Transverse colon (tissue), 4 donors: ENCODE measurements at places on chromosomes 7 and 10. TPM values are rescaled to one million over a fixed set of nuclear protein-coding genes. Genes with fewer than 3 reads are reported as not detected.

DNA sequence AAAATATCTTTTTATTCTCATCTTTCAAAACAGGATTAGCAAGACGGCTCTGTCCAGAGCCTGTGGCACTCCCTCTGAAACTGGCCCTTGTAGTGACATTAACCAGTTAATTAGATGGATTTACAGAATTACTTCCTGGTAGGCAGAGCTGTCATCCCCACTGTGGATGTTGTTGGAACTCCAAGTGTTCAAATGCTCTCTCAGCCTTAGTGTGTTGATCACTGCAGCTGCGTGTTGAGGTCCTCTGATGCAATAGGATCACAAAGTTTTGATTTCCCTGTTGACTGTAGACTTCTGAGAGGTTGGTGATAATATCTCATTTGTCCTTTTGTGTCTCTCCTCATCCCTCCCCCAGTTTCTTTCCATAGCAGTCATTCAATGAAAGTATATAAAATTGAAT, 117.3 kb upstream of the CDK6 start:
- DNase-seq = no peak

The GIMAP8 gene
- 1.5 TPM for total RNA-seq

GRCh38 chr7:143005632-143006260, 21.2 kb downstream of the OR9A2 start:
- DNase-seq = no peak

The FKBP6 gene
- total RNA-seq = not detected
